NCI-H1417 treated with DMSO at 0.1 percent for 48 hours (cell line): ENCODE measurements at places on chromosomes 1 and 21.

DNA sequence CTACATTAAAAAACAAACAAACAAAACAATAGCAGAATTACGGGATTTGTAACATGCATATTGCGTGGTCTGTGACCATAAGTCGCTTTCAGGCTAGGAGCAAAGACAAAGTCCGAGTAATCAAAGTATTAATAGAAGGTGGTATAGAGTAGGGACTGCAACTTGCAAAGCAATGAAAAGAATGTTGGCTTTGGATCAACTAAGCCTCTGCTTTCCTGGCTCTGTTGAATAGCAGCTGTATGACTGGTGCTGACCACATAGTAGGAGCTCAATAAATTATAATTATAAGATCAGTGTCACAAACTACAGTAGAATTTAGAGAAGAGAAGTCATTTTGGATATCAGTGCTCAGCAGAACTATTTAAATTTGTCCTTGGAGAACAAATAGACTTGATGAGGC lies 586.4 kb downstream of the DPYD start:
- no peak for DNase-seq

DNA sequence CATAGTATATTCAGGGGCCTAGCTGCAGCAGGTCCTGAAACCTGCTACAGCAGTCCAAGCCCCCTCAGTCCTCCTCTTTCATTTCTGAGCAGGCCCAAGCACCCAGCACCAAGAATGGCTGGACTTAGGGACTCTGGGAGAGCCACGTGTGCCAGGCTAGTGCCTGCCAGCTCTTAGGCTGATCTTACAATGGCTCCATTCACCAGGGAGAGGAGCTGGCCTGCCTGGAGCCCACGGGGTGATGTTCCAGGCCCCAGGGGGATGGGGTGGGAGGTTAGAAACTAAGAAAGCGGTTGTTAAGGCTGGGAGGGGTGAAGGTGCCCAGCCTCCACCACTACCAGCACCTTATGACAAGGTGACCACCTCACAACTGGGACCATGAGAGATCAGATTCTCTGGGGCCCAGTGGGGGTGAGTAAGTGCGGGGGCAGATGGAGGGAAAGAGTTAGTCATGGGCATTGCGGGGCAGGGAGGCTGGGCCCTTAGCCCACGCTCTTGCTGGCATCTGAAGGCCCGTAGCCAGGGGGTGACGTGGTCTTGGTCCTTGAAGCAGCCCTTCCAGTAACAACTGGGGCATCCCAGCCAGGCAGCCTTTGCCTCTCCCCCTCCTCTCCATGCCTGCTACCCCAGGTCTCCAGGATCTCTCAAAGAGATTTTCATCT lies 30.3 kb upstream of the CLIC4 start:
- DNase-seq: no peak

DNA sequence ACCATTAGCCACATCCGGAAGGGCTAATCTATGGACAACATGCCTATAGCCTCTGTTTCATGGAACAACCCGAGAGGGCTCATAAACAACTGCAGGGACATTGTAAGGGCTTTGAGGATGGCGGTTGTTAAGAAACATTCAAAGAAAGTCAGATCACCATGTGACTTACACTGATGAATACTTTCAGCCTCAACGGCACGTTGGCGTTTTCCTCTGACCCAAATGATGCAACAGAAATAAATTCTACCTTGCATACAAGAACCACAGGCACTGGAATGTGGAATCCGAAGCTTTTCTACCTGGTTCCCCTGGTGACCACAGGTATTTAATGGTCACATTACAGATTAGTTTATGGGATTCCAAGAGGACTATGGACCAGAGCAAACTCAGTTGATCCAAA lies 107.0 kb downstream of the CLIC6 start:
- DNase-seq: no peak

DNA sequence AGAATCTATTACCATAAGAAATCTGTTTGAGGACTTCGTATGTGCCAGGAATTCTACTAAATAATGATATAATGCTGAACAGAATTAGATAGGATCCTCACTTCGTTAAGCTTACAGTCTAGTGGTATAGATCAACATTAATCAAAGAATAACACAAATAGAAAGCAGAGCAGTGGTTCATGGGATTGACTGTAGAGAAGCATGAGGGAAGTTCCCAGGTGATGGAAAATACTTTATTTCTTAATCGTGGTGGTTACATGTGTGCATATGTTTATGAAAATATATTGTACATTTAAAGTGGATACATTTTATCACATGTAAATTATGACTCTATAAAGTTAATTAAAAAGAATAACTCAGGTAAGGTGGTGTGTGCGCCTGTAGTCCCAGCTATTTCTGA lies 110.5 kb downstream of the OSBPL9 start:
- no peak for DNase-seq

GRCh38 chr1:905811-906599 lies 17.7 kb upstream of the SAMD11 start:
- DNase-seq: no peak

- DNase-seq: no peak
Measured at GRCh38 chr1:76330991-76331603, 256.6 kb downstream of the ST6GALNAC3 start.

DNA sequence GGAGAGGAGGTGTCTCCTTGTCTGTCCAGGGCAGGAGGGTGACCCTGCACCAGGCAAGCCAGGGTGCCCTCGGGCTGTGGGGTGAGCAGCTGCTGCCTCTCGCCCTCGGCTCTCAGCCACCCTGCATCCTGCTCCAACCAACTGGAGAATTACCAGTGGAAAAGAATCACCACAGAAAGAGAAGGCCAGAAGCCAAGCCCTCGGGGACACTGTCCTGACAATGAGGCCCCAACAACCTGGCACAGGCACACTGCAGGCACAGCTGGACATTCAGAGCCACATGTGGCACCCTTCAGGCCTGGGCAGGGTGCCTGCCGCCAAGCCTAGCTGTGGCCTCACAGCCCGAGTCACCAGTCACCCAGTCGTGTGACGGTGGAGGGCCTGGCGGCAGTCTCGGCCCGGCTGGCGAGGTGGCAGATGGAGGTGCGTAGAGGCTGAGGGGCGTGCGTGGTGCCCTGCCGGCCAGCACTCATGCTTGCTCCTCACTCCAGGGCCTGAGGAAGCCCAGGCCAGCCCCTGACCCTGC lies 12.0 kb downstream of the MEGF6 start:
- no peak for DNase-seq

GRCh38 chr1:207917080-207917479 lies 6.2 kb upstream of the CD34 start:
- no peak for DNase-seq

- no peak for DNase-seq
Measured at GRCh38 chr1:172321451-172321850, 99.0 kb upstream of the C1orf105 start.
